COR-L47 (cell line): ENCODE measurements at places on chromosomes 2 and 18.
A peak's percentile ranks its signal among the peaks of the same experiment; 100 is the strongest.

DNA sequence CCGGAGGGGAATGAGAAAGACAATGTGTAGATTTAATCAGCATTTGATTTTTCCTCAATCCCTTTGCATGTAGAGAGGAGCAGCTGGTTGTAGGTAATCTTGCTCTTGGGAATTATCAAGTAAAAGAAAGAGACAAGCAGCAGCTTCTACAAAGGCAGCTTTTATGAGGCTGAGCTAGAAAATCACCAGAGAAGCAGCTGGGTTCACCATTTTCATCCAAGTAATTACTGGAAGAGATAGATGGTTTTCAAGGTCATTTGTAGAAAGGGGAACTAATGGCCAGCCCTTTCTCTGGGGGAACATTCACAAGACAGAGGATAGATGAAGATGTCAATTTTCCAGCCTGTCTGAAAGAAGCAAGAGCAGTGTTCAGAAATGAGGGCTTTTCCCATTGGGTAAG is 113.0 kb downstream of the RND3 start:
- DNase-seq: no peak

DNA sequence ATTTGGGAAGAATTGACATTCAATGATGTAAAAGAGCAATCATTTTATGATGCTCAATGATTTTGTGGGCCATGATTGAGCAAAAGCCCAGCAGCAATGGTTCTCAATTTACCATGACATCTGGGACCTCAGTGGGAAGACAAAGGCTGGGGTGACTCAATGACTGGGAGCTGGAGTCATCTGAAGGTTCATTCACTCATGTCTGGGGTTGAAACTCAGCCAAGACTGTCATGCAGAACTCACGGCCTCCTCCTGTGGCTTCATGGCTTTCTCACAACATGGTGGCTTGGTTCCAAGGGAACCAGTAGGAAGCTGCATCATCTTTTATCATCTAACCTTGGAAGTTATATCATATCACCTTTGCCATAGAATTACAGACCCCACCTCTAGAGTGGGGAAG is 45.1 kb upstream of the CD226 start:
- no peak for DNase-seq

GRCh38 chr2:242019344-242019743 is 149.8 kb downstream of the RTP5 start:
- DNase-seq: no peak

DNA sequence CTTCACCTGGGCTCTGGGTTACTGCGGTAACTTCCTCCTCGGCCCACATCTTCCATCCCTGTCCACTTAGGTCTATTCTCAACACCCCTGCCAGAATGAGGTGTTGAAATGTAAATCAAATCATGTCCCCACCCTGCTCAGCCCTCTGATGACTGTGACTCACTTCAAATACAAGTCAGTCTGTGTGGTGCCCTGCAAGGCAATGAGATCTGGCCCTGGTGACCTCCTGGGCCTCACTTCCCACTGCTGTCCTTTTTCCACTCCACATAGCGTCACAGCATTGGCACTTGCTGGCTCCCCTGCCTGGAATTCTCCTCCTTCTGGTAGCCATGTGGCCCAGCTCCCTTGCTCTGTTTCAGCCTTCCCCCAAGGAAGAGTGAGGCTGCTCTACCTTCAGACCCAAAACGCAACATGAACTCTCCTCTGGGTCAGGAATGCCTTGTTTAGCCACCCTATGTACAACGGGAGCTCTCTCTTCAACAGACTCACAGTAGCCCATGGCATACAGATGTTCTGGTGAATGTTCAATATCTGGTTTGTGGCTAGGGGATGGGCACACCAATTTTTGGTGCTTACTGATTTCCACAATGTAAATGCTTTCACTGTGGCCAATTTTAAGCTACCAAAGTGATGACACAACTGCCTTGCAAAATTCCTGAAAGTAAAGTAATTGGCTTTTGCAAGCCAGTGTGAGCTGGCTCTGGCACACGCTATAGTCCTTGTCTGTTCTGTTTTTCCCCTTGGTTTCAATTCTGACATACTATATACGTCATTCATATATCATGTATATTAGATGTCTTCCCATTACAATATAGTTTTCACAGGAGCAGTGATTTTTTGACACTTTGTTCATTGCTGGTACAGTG is 550.3 kb upstream of the HS6ST1 start:
- no peak for DNase-seq

DNA sequence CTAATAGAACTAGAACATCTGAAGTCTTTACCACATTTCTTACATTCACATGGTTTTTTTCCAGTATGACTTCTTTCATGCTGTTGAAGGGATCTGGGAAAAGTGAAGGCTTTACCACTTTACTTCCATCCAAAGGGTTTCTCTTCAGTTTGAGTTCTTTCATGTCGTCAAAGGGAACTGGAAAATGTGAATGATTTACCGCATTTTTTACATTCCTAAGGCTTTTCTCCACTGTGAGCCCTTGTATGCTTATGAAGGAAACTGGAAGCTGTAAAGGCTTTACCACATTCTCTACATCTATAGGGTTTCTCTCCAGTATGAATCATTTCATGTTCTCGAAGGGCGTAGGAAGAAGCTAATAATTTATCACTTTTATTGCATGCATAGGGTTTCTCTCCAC is 46.7 kb downstream of the NBEAL1 start:
- DNase-seq: no peak

DNA sequence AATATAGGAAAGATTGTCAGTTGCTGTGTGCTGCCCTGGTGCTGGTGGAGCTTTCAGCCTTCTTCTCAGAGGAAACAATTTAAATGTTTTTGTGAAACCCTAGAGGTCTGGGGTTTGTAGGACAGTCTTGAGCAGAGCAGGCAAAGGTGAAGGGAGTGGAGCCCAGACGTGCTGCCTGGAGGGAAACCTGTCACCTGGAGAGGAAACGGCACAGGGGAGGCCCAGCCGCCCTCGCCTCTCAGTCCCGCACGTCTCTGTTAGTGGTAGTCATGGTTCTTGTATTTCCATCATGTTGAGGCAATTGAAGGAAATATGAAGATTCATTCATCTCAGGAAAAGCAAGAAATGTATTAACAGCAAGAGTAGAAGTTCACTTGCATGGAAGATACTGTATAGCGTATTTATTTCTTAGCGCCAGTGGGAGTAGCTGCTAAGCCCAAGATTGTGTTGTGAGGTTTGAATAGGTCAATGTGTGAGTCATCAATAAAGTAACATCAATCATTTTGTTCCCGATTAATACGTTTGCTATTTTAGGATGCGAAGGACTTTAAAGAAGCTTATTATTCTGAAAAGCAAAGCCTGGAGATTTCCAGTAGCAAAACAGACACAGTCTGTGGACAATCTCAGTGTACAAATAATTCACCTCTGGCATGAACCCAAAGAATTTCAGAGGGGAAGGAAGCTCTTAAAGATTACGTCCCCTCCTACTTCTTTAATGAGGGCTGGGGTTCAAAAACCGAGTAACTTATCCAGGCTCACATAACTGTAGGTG is 70.4 kb downstream of the LRRFIP1 start:
- no peak for DNase-seq

GRCh38 chr2:68738906-68739594 is 4.4 kb downstream of the ARHGAP25 start:
- DNase-seq: no peak

- DNase-seq: no peak
Observed at GRCh38 chr18:69956665-69957620, 9.3 kb upstream of the CD226 start.

- peak; percentile 9 for DNase-seq
Observed at GRCh38 chr2:186862869-186863709, 14.1 kb upstream of the ZSWIM2 start.

DNA sequence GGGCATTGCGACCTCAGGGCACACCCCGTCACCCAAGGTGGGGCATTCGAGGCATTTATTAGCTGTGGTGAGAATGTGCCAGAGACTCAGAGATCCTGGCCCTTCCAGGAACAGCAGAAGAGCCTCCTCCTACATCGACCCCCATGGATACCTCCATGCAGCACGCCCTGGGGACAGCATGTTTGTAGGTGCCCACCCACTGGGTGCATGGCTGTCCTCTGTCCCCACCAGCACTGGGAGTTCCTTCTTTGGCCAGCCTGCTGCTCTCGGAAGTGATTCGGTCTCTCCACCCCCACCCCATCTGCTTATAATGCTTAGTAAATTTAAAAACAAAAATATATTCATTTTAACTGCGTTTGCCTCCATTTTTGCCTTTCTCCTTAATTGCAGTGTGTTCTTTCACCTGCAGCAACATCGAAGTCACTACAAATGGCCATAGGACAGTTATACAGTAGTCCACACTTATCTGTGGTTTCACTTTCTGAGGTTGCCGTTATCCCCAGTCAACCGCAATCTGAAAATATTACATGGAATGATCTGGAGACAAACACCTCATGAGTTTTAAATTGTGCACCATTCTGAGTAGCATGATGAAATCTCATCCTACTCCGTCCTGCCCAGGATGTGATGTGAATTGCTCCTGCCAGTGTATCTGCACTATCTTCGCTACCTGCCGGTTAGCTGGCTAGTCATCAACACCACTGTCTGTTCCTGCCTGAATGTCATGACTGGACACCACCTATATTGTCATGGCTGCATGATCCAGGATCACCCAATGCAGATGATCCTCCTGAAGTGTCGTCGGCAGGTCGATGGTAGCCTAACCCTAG is 29.6 kb upstream of the ZCCHC2 start:
- no peak for DNase-seq

DNA sequence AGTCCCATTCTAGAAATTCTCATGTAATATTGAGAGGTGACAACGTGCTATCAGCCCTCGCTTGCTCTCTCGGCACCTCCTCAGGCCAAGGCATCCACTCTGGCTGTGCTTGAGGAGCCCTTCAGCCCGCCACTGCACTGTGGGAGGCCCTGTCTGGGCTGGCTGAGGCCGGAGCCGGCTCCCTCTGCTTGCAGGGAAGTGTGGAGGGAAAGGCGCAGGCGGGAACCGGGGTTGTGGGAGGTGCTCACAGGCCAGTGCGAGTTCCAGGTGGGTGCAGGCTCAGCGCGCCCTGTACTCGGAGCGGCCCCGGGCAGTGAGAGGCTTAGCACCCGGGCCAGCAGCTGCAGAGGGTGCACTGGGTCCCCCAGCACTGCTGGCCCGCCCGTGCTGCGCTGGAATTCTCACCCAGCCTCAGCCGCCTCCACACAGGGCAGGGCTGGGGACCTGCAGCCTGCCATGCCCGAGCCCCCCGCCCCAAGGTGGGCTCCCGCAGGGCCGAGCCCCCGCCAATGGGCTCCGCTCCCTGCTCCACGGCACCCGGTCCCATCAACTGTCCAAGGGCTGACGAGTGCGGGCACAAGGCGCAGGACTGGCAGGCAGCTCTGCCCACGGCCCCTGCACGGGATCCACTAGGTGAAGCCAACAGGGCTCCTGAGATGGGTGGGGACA is 1680.6 kb upstream of the LRRTM1 start:
- DNase-seq: no peak

DNA sequence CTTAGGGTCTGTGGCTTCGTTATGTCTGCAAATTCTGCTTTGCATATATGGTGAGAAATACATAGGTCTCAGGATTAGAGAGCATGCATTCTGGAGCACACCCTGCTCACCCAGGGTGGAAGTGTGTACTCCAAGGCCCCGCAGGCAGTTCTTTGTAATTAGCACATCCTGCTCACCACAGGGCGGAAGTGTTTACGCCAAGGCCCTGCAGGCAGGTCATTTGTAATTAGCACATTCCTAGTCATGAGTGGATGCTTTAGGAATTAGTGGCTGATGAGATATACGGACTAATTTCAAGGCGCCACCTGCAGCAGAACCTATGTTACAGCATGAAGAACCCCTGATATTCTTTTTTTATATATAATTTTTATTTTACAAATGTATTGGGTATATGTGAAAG is 4.2 kb downstream of the ALLC start:
- DNase-seq: no peak

DNA sequence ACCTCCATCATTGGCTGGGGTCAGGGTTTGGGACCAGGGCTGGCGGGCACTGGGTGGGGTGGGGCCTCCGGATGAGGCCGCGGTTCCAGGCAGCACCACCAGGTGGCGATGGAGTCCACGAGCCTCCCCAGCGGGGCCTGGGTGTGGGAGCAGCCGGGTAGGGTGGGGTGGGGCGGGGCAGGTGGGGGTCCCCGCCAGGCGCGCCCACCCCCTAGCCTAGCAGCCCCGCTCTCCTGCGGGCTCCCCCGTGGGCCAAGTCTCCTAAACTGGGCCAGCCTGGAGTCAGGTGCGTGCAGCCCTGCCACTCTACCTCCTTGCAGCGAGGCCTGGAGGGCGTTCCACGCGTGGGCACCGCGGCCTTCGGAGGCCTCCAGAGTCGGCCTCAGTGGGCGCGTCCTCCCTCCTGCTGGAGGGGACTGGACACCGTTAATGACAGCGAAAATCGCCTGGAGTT is 187.5 kb downstream of the TWIST2 start:
- DNase-seq: no peak

- no peak for DNase-seq
Observed at GRCh38 chr18:45103319-45104048, 422.8 kb downstream of the SETBP1 start.

DNA sequence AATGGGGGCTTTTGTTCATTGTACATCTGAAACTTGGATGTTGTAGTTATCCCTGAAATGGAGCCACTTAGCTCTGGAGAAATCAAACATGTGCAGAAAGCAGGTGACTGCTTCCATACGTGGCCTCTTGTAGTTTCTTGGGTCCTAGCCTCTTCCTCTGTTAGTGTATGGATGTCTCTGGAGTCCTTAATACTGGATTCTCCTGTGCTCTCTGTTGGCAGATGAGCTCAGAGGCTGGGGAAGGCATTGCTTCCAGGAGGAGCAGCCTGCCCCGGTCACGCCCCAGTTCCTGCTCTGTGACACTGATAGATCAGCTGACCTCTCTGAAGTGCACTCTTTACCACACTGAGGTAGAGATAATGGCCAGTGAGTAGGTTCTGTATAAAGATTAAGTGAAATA is 176.2 kb downstream of the LDLRAD4 start:
- DNase-seq: no peak

- DNase-seq: no peak
Observed at GRCh38 chr18:9223356-9223755, 86.8 kb downstream of the ANKRD12 start.

DNA sequence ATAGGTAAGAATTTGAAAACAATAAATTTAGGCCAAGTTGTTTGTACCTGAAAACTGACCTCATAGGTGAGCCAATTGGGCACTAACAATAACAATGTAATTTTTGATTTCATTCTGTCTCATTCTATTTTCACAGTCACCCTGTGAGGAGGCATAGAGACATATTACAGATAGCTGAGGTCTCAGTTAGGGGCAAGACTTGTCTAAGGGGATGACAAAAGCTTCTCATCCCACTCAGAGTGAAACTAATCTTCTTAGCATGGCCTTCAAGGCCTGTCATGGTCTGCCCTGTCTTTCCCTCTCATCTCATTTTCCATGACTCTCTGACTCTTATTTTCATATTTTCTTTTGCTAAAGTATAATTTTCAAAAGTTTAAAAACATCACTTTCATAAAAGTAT is 562.0 kb upstream of the TNP1 start:
- no peak for DNase-seq

- no peak for DNase-seq
Observed at GRCh38 chr2:46072101-46072820, 224.9 kb upstream of the EPAS1 start.
